ENCODE measurements at places on chromosomes 2 and 18. TPM values are rescaled to one million over a fixed set of nuclear protein-coding genes. Genes with fewer than 3 reads are reported as not detected.

DNA sequence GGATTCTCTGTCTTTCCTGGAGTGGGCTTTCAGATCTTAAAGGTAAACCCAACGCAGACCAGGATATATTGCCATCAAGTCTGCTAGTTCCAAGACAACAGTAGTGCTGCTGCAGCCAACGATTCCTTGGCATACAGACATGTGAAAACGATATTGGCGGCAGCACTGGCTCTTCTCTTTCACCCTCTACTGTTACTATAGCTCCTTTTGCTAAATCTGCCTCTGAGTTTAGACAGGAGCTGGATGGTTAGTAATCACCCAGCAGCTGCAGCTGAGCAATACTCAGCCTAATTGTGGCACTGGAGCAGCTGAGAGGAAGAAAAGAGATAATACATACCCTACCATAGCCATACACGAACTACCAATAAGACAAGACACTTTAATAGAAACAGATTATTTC is 4.0 kb downstream of the YES1 start:
- DNase-seq, result no peak

GRCh38 chr2:224272237-224272910 is 129.5 kb downstream of the FAM124B start:
- DNase-seq, result no peak

- DNase-seq, result no peak
Observed at GRCh38 chr2:58047373-58047935, 848 bp downstream of the VRK2 start.

DNA sequence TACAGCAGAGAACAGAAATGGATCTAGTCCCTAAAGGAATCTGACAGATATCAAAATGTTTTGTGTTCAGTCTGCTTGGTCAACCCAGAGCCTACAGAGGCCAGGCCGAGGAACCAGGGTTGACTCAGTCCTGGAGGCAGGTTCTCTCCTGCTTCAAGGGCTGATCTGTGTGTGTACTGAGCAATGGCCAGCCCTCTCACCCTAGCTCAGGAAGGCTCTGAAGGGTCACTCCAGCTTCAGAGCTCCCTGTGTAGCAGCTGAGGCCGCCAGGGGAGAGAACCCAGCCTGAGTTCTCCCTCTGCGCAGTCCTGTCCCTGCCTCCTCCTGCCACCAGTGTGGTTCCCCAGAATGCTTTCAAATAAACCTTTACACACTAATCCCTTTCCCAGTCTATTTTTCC is 41.1 kb downstream of the NEURL3 start:
- DNase-seq, result no peak

- no peak for DNase-seq
Observed at GRCh38 chr2:64283006-64283570, 138.9 kb upstream of the PELI1 start.

DNA sequence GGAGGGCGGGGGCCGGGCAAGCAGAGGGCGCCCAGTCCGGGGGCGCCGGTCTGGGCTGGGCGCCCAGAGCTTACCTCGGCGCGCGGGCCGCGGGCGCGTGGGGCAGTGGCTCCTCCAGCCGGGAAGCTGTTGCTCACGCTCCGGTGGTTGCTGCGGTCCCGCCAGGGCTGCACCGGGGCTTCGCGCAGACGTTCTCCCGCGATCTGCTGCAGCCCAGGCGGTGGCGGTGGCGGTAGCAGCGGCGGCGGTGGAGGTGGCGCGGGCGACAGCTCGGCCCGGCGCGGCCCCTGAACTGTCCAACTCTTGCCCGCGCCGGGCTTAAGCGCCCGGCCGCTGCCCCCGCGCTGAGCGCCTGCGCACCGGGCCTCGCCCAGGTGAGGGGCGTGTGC is 391 bp downstream of the ZNF385B start:
- no peak for DNase-seq

DNA sequence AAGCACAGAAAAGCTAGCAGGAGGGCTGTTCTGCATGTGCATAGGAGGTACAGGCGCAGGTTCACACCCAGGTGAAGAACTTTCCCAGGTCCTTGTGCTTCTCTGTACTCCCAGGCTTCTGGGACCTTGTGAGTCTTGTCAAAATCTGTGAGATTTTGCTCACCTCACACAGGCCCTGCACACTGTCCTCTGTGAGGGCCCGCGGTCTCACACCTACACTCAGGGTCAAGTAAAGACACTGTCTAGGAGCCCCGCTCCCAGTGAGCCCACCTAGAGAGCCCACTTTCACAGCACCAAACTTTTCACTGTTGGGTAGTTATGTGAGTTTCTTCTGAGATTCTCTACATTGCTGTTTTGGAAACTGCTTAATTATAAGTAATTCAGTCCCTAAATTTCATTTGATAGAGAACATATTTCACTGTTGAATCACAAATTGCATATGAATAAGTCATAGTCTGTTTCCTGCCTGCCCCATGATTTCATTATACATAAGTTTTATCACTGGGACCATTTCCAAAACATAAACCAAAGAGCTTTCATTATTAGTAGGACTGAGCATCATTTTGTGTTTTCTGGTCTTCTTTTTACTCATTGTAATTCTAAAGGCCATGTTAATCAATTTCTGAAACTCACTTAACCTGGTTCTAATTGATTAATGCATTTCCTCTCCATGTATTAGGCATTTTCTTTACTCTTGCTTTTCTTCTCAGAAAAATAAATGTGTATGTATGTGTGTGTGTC is 234.2 kb upstream of the SPOPL start:
- DNase-seq, result no peak

DNA sequence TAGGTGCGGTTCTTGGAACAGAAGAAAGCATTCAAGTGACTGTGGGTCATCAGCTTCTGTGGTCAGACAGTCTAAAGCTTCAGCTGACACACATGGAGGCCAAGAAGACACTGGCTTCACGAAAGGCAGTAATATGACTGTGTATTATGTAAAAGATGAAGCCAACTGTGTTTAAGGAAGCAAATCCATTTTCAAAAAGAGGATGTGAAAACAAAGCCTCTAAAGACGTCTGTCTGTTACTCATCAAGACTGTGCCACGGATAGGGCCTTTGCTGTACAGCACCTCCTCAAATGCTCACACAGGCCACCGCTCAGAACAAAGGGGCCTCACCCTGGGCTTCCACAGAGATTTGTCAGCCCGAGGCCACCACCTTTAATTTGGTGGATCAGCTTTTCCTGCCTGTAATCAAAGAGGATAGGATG is 21.1 kb upstream of the TMEM163 start:
- DNase-seq, result no peak

The CFAP221 gene
- polyA plus RNA-seq, result 13.0 TPM

The ACTG2 gene
- polyA plus RNA-seq, result 68.1 TPM

The LIPG gene
- polyA plus RNA-seq, result 19.8 TPM

The SLC14A1 gene
- 1.5 TPM for polyA plus RNA-seq

The PCARE gene
- 0.06 TPM for polyA plus RNA-seq

The BOK gene
- 27.2 TPM for polyA plus RNA-seq
